ENCODE measurements at places on chromosomes 2 and 18.

- DNase-seq: no peak
These were observed 4.1 kb downstream of the DPP10 start for GRCh38 chr2:114446571-114446970.

GRCh38 chr2:221431477-221431876 lies 140.6 kb downstream of the EPHA4 start:
- no peak for DNase-seq

DNA sequence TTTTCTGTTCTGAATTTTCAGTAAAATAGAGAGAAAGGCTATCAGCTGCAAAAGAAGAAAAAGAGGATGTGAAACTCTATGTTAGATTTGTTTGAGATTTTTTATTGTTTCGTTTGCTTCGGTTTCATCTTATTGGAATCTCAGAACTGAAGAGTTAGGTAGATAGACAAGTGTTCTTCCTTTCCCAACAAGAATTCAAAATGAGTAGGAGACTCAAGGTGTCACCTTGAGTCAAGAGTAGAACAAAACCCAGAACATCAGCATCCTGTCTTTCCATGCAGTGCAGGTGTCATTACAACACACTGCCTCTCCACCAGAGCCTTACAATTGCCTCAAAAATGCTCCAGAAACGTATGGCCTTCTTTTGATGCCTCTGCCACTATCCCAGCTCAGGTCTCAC lies 21.1 kb downstream of the NBAS start:
- DNase-seq: no peak

DNA sequence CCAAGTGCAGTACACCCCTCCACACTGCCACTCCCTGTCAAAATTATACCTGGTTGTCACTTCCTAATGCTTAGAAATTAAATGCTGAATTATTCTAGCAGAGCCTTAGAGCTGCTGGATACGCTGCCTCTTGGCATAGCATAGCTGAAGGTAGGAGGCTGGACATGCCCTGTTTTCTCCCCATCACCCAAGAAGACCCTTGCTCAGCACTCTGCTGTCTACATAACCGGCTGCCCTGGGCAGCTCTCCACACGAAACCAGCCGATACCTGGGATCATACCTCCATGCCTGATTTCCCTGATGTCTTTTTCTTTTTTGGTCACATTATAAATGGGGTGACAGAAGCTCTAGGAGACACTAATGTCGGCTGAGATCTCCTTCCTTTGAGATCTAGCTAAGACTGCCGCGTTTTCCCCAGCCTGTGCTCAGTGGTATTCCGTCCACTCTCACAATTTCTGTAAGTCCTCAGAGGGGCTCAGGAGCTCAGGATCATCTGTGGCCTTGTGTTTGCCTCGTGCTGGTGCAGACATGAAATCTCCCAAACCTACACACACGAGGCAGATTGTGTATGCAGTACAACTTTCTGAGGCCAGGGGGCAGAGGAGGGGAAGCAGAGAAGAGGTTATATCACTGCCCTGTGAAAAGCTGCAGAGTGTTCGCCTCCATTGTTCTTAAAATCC lies 13.5 kb upstream of the ZAP70 start:
- DNase-seq: no peak

GRCh38 chr2:54644236-54644635 lies 79.2 kb upstream of the EML6 start:
- DNase-seq: no peak

DNA sequence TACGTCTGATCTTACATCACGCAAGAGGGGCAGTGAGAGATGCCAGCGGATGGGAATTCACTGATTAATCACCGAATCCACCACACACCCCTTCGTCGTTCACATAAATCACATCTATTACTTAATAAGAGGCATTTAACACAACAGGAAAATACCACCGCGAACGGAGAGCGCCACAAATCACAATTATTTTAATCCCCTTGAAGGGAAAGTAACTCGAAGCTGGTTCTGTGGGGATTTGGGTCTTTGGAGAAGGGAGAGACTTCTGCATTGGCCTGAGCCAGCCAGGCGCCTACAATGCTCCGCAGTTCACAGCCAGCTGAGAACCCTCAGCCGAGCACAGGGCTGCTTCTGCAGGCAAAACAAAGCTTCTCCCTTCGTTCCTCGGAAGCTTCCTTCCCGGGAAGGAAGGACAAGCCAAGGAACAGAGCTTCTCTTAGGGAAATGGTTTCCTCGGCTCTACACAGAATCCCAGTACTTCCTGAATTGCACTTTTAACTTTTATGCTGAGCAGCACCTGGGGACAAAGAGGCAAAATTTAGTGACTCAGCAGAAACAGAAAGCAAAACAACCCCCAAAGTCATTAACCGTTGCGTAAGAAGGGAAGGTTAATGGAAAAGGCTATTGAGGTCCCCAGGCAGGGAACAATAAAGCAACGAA lies at the start of gene LRP1B:
Gene LRP1B, minus strand, starts transcription at position 7 of the 660 bp plus-strand sequence. CDS start 287 bp downstream, outside the sequence.
- DNase-seq: peak; percentile 13

DNA sequence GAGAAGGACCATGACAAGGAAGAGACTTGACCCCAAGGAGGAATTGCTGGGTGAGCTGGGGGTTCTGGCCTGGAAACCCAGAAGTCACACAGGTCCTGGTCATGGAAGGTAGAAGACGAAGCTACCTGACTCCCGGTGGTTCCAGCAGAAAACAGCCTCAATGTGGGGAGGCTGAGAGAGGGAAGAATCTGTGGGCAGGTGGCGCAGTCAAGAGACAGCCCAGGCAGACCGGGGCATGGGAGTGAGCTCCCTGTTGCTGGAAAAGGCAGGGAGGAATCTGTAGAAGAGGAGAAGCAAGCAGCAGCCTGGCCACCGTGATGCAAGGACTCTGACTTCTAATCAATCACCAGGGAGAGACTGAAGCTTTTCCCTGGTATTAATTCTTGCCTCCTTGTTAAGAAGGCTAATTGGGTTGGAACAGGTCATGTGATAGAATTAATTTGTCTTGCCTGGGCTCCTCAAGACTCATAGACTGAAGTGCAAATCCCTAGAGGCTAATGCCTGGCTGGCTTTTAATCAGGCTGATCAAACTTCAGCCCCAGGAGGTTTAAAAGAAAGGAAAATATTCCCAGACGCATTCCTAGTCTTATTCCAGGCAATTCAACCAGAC lies 30.1 kb downstream of the CNGA3 start:
- DNase-seq: no peak

DNA sequence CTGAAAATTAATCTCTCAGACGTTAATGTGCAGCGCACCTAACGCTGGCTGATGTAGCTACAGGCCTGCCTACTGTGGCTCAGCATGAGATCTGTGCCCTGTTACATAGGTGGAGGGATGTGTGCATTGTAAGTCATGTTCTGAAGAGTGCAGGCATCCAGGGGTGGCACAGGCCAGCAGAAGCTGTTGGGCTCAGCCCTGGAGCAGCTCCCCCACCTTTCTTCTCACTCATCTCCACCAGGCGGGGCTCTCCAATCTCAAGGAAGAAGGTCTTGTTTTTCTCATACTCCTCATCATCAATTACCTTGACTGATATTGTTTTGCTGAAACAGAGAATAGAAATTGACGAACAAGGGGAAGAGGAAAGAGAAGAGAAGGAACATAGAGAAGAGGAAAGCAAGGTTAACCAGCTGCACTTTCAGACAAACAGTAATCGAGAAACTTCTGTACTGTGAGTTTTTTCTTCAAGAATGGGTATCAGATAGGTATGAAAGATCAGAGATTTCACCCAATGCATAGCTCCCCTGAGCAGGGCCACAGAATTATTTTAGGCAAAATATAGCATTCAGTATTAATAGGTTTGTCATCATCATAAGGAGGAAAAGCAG lies 273.6 kb downstream of the SLC8A1 start:
- DNase-seq: no peak

DNA sequence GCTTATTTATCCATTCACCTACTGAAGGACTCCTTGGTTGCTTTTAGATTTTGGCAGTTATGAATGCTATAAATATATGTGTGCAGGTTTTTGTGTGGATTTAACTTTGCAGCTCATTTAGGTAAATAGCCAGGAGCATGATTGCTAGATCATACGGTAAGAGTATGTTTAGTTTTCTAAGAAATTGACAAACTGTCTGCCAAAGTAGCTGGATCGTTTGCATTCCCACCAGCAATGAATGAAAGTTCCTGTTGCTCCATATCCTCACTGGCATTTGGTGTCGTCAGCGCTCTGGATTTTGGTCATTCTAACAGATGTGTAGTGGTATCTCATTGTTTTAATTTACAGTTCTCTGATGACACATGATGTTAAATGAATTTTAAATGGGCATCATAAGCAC lies 8.7 kb upstream of the DIPK1C start:
- DNase-seq: no peak

GRCh38 chr2:191272064-191272463 lies 26.9 kb downstream of the MYO1B start:
- no peak for DNase-seq

- no peak for DNase-seq
These were observed 6.7 kb downstream of the TMBIM1 start for GRCh38 chr2:218285604-218286003.
